Uterus (tissue), 4 donors: ENCODE measurements at places on chromosomes 6 and 20.
A peak's percentile ranks its signal among the peaks of the same experiment; 100 is the strongest.

DNA sequence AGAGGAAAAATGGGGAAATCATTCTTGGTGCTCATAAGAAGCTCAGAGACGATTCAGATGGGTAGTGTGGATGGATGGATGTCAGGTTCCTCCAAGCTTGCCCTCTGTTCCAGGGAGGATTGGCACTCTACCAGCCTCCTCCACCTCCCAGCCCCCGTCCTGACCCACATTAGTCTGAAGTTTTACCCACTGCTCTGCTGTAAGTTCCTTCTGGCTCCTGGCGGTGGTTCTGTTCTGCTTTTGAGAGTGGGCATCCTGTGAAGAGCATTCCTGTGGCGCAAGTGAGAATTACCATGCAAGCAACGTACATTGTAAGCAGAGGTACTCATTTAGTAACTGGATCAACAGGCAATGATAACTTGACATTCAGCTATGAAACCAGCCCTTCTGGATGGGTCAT lies 103.4 kb downstream of the SYNDIG1 start:
- no peaks in the 10 kb centered on the region for H3K4me1 ChIP-seq
- no peak overlapping the region for H3K27ac ChIP-seq
- DNase-seq, result no peak
- H3K36me3 ChIP-seq, result no peaks in the 10 kb centered on the region

GRCh38 chr6:158711264-158711663 lies 61.4 kb downstream of the SYTL3 start:
- H3K36me3 ChIP-seq, result no peaks in the 10 kb centered on the region
- H3K4me1 ChIP-seq, result no peaks in the 10 kb centered on the region
- no peak overlapping the region for H3K4me3 ChIP-seq

- no peak overlapping the region for H3K27ac ChIP-seq
- H3K27me3 ChIP-seq, result no peaks in the 10 kb centered on the region
- no peak for DNase-seq
- H3K4me3 ChIP-seq, result no peak overlapping the region
- no peaks in the 10 kb centered on the region for H3K4me1 ChIP-seq
Observed at GRCh38 chr6:87848616-87849015, 146.6 kb upstream of the AKIRIN2 start.

DNA sequence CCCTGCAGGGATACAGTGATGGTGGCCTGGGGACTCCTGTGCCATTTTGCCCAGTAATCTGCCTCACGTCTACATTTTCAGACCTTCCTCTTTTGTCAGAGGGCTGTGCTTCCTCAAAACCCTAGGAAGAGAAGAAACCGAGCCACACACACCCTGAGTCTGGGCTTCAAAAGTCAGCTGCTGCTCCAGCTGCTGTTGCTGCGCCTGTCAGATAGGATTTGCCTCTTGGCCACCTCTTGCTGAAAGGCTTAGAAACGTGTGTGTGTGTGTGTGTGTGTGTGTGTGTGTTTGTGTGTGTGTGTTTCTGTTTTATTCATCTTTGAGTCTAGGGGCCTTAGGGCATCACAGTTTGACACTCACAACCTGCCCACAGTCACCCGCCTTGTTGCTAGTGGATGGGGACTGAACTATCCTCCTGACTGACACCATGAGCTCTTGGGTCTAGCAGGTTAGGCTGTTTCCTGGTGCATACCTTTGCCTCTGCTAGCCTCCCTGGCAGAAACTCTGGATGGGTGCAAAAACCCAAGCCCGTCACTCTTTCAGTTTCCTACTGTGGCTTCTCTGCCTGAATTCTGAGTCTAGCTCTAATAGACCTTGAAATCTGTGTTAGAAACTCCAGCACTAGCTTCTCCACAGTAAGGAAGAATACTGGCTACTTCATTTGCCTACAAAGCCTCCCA lies 94.9 kb upstream of the CEP85L start:
- no peak overlapping the region for H3K27ac ChIP-seq
- H3K4me1 ChIP-seq, result no peaks in the 10 kb centered on the region
- no peaks in the 10 kb centered on the region for H3K36me3 ChIP-seq

- no peaks in the 10 kb centered on the region for H3K27me3 ChIP-seq
- no peak overlapping the region for H3K4me3 ChIP-seq
- no peaks in the 10 kb centered on the region for H3K4me1 ChIP-seq
- no peak for DNase-seq
- no peaks in the 10 kb centered on the region for H3K36me3 ChIP-seq
Observed at GRCh38 chr6:48535582-48536009, 424.6 kb upstream of the PTCHD4 start.

- no peaks in the 10 kb centered on the region for H3K4me1 ChIP-seq
- DNase-seq, result no peak
- no peaks in the 10 kb centered on the region for H3K36me3 ChIP-seq
- no peak overlapping the region for H3K4me3 ChIP-seq
Observed at GRCh38 chr20:10240655-10241054, 22.0 kb downstream of the SNAP25 start.

DNA sequence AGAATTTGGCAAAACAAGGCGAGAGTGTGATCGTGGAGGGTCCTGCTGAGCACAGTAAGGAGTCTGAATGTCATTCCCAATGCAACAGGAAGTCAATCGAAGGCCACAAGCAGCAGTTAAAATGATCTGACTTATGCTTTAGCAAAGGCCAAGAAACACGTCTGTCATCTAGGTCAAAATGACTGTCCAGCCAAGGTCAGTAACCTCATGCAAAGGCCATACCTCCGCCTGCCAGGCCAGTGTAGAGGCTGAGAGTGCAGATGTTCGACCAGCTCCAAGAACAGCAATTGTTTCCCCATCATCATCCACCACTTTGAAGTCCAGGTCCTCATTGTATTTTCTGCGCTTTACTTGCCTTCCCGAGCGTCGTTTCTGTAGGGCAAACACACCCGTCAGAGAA lies 105.6 kb downstream of the CHD6 start:
- H3K36me3 ChIP-seq, result no peaks in the 10 kb centered on the region
- no peaks in the 10 kb centered on the region for H3K27me3 ChIP-seq
- no peak overlapping the region for H3K27ac ChIP-seq
- DNase-seq, result no peak
- no peak overlapping the region for H3K4me3 ChIP-seq

DNA sequence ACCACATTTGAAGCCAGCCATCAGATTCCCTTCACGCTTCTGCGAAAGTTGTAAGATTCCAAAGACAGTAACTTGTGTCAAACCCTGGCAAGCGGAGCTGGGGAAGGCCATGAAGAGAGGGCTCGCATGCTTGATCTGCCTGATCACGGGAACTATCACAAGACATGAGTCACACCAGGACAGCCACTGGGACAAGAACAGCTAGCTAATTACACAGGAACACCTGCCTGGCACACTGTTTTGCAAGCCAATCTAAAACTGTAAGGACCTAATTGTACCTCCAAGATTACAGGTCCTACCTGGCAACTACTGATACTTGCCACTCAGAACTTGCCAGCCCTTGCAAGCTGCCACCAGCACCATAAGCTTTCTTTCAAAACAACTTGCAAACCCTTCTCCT lies 289.3 kb downstream of the KIF16B start:
- DNase-seq, result no peak
- H3K4me1 ChIP-seq, result no peaks in the 10 kb centered on the region
- H3K4me3 ChIP-seq, result no peak overlapping the region
- no peak overlapping the region for H3K27ac ChIP-seq

DNA sequence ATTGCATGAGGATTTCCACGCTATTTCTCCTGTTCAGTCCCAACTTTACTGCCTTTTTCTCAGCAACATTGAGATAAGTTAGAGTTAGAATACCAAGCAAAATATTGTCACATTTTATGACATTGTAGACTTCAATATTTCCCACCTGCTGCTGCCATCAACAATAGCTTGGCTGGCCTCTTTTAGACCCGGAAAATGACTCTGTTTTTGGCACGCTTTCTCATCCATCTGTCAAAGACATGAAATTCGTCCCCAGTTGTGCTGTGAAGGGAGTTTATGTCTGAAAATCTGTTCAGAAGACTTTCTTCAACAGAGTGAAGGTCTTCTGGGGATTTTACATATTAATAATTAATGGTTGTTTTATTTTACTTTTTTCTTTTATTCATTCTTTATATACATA lies 857.3 kb downstream of the FRK start:
- H3K36me3 ChIP-seq, result no peaks in the 10 kb centered on the region
- no peak overlapping the region for H3K27ac ChIP-seq
- no peak overlapping the region for H3K4me3 ChIP-seq
- H3K4me1 ChIP-seq, result no peaks in the 10 kb centered on the region

DNA sequence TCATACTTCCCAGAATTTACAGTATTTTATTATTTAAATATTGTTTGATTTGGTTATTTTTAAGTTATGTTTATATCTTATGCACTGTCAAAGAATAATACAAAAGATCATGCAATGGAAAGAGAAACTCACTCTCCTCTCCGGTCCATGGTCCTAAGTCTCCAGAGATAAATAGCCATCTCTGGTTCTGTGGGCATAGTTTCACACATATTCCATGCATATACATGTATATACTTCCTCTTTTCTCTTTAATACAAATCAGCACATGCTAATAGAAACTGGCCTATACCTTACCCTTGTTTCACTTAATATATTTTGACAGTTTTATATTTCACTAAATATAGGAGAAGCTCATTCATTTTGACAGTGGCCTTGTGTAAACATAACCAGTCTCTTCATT lies 901.7 kb upstream of the CITED2 start:
- H3K36me3 ChIP-seq, result no peaks in the 10 kb centered on the region
- no peaks in the 10 kb centered on the region for H3K4me1 ChIP-seq
- no peak overlapping the region for H3K27ac ChIP-seq
- H3K27me3 ChIP-seq, result no peaks in the 10 kb centered on the region

- no peak overlapping the region for H3K4me3 ChIP-seq
- H3K36me3 ChIP-seq, result no peaks in the 10 kb centered on the region
- H3K4me1 ChIP-seq, result no peaks in the 10 kb centered on the region
- no peak for DNase-seq
- peaks cover 93% of the 10 kb centered on the region for H3K27me3 ChIP-seq
- no peak overlapping the region for H3K27ac ChIP-seq
Observed at GRCh38 chr6:137496909-137497720, 2.9 kb upstream of the OLIG3 start.

DNA sequence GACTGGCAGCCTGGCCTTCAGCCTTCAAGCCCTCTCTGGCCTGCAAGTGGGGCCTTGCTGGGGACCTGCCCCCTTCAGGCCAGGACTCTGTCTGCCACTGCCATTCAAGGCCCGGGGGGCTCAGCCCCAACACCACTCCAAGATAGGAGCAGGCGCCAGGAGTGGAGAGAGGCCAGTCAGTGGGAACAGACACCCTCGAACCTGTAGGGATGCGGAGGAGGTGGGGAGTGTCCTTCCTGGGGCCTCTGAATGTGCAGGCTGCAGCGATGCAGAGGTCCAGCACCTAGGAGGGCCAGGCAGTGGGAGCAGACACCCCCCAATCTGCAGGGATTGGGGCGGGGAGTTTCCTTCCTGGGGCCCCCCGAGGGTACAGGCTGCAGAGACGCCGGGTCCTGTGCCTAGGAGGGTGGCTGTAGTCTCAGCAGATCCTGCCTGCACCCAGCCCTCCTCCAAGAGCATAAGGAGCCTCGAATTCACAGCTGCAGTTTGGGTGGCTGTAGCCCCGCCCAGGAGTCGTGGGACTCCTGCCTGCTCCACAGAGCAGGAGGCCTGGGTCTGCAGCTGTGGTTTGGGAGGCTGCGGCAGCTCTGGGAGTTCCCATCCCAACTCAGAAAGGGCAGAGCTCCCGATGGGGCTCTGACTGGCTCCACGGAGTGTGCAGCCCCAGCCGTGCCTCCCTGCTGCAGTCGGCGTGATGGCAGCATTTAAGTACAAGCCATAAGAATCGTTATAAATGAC lies 33.1 kb downstream of the NR2E1 start:
- H3K27ac ChIP-seq, result no peak overlapping the region
- no peaks in the 10 kb centered on the region for H3K4me1 ChIP-seq
- no peak overlapping the region for H3K4me3 ChIP-seq

- no peaks in the 10 kb centered on the region for H3K36me3 ChIP-seq
- no peak overlapping the region for H3K27ac ChIP-seq
- no peaks in the 10 kb centered on the region for H3K4me1 ChIP-seq
- peak; percentile 83 for DNase-seq
- no peak overlapping the region for H3K4me3 ChIP-seq
Observed at GRCh38 chr6:13336553-13336952, 8.2 kb upstream of the TBC1D7 start.

DNA sequence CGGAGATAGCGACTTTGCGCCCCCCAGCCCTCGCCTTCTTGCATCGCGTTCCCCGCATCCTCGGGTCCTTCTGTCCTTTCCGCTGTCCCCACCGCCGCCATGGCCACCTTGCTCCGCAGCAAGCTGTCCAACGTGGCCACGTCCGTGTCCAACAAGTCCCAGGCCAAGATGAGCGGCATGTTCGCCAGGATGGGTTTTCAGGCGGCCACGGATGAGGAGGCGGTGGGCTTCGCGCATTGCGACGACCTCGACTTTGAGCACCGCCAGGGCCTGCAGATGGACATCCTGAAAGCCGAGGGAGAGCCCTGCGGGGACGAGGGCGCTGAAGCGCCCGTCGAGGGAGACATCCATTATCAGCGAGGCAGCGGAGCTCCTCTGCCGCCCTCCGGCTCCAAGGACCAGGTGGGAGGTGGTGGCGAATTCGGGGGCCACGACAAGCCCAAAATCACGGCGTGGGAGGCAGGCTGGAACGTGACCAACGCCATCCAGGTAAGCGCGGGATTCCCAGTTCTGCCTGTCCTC lies 401 bp downstream of the SLC32A1 start:
- DNase-seq, result no peak
- no peak overlapping the region for H3K4me3 ChIP-seq
- H3K36me3 ChIP-seq, result no peaks in the 10 kb centered on the region

- no peak overlapping the region for H3K27ac ChIP-seq
- no peaks in the 10 kb centered on the region for H3K27me3 ChIP-seq
- no peak for DNase-seq
- no peaks in the 10 kb centered on the region for H3K4me1 ChIP-seq
- no peak overlapping the region for H3K4me3 ChIP-seq
Observed at GRCh38 chr6:11021003-11021402, 23.1 kb downstream of the ELOVL2 start.

DNA sequence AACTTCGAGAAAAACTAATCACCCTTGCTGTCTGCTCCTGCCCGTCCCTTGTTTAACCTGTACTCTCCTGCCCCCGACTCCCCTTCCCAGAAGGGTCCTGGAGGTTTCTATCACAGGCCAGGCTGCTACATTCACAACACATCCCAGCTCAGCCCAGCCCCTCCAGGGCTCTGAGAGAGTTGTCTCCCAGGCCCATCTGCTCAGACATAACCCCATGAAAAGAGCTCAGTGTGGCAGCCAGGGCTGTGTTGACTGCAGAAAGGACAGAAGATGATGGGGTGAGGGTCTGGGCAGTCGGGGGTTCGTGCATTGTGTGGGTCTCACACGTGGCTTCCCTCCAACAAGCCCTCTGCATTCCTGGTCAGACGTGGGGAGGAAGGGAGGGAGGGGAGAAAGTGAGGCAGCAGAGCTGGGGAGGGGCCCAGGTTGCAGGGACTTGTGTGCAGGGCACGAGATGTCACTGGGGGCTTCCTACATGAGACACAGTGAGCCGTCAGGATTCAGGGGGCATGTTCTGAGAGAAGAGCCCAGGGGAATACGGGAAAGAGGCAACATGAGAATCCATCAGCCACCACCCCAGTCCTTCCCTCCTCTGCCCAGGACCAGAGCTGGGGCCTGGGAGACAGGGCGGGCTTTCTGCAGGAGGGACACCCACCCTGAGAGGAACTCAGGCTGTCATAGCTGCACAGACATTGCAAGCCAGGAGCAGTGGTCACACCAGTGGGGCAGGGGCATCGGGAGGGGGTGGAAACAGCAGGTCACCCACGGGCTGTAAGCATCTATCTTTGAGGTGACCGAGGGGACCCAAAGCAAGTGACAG lies 372.9 kb downstream of the PREX1 start:
- no peaks in the 10 kb centered on the region for H3K27me3 ChIP-seq
- H3K36me3 ChIP-seq, result no peaks in the 10 kb centered on the region
- no peaks in the 10 kb centered on the region for H3K4me1 ChIP-seq
- H3K4me3 ChIP-seq, result no peak overlapping the region
